Osteocyte (in vitro differentiated cells): ENCODE measurements at places on chromosomes 3 and 15. TPM values are rescaled to one million over a fixed set of nuclear protein-coding genes. Genes with fewer than 3 reads are reported as not detected.

DNA sequence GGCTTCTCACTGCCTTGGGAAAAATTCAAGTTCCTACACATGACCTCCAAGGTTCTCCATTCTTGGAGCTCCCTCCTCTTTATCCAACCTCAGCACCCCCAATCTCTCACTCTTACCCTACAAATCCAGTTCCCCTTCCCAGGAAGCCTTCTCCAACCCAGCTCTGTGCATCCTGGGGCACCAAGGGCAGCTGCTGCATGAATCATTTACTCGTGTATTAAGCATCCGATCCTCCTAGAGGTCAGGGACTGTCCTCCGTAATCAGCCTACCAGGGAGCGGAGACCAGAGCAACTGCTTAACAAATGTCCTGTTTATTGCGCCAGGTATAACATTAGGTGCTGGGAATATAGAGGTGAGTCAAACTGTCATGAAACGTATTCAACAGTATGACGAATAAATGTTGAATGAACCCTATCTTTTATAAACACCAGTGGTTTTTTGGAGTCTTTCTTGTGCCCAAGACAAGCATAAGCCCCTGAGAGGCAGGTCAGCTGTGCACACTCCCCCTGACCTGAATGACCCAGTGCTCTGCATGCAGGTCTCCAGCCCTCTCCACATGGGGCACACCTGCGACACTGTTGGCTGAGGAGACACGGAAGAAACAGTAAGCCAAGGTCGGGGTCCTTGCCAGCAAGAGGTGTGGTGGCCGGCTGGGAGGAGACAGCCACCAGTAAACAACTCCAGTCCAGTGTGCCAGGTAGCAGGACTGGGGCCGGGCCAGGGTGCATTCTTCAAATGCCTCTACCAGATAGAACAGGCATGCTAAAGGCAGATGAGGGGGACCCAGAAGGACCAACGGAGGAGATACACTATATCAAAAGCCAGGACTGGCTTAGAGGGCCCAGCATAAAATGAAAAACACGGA is 27.6 kb downstream of the ANP32A start:
- no peak for DNase-seq
- H3K4me1 ChIP-seq = peaks cover 70% of the 10 kb centered on the region
- H3K27ac ChIP-seq = no peak overlapping the region
- peaks cover 10% of the 10 kb centered on the region for H3K36me3 ChIP-seq
- no peaks in the 10 kb centered on the region for H3K27me3 ChIP-seq

Gene IL5RA
- total RNA-seq = not detected in 2 replicates

Gene AP2M1
- 398 and 419 TPM in 2 replicates for total RNA-seq

Gene LDHAL6B
- not detected in 2 replicates for total RNA-seq

- no peaks in the 10 kb centered on the region for H3K27me3 ChIP-seq
- H3K4me1 ChIP-seq = no peaks in the 10 kb centered on the region
- no peak for DNase-seq
- H3K4me3 ChIP-seq = no peak overlapping the region
Measured at GRCh38 chr3:113677737-113678136, 18.7 kb downstream of the USF3 start.

DNA sequence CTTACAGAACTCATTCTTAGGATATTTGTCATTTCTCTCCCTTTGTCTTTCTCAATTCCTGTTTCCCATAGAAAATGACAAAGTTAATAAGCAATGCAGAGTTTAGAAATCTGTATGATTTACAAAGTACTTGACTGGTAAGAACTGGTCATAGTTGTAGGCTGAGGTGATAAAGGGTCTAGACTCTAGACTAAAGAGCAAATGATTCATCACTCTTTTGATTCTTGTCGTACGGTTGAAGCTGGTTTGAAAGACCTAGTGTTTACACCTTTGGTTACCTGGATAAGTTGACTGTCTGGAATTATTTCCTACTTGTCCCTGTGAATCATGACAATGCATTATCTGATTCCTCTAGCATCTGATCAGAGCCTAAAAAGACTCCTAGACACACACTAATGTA is 58.9 kb upstream of the TP63 start:
- H3K4me3 ChIP-seq = no peak overlapping the region
- DNase-seq = no peak
- no peaks in the 10 kb centered on the region for H3K27me3 ChIP-seq
- peak overlapping the region; percentile 25 for H3K27ac ChIP-seq
- H3K4me1 ChIP-seq = peaks cover 23% of the 10 kb centered on the region

GRCh38 chr15:42734076-42734672 is 2.8 kb downstream of the CDAN1 start:
- no peak overlapping the region for H3K27ac ChIP-seq
- H3K27me3 ChIP-seq = no peaks in the 10 kb centered on the region
- peaks cover 16% of the 10 kb centered on the region for H3K36me3 ChIP-seq
- DNase-seq = peak; percentile 75

DNA sequence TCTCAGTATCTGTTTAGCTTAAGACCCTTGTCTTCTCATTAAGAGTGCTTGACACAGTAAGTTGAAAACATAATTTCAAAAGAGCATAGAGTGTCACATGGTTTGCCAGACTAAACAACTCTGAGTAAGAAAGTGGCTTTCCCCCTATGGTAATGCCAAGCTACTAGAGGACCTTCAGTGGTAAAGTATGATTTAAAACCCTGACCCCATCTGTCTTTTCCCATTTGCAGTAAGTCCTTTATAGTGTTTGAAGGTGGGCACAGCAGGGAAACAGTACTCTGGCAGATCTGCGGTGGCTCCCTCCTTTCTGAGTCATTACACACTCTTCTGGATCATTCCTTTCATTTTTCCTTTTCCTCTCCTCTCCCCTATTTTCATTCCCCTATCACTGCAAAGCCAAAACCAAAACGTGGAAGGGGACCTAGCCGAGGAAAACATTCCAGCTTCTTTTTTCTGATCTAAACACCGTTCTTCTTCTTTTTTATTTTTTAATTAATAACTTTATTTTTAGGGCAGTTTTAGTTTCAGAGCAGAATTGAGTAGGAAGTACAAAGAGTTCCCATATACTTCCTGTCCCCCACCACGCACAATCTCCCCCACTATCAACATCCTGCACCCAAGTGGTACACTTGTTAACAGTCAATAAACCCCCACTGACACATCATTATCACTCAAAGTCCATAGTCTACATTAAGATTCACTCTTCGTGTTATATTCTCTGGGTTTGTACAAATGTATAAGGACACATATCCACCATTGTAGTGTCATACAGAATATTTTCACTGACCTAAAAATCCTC is 74.7 kb downstream of the PPARG start:
- no peak for DNase-seq
- peak overlapping the region; percentile 19 for H3K27ac ChIP-seq
- peaks cover 15% of the 10 kb centered on the region for H3K27me3 ChIP-seq
- H3K36me3 ChIP-seq = peaks cover 2% of the 10 kb centered on the region
- H3K4me1 ChIP-seq = peaks cover 3% of the 10 kb centered on the region

Gene SPINT1
- total RNA-seq = 5.2 and 5.5 TPM in 2 replicates

GRCh38 chr3:23549148-23549910 is 256.4 kb upstream of the UBE2E1 start:
- H3K4me1 ChIP-seq = peaks cover 34% of the 10 kb centered on the region
- no peaks in the 10 kb centered on the region for H3K36me3 ChIP-seq
- no peak overlapping the region for H3K4me3 ChIP-seq
- no peak for DNase-seq
- H3K27me3 ChIP-seq = no peaks in the 10 kb centered on the region

- peak overlapping the region; percentile 68 for H3K27ac ChIP-seq
- peaks cover 51% of the 10 kb centered on the region for H3K4me1 ChIP-seq
- H3K36me3 ChIP-seq = peaks cover 11% of the 10 kb centered on the region
- H3K27me3 ChIP-seq = no peaks in the 10 kb centered on the region
- H3K4me3 ChIP-seq = no peak overlapping the region
Measured at GRCh38 chr3:183295211-183295610, 42.2 kb downstream of the B3GNT5 start.

DNA sequence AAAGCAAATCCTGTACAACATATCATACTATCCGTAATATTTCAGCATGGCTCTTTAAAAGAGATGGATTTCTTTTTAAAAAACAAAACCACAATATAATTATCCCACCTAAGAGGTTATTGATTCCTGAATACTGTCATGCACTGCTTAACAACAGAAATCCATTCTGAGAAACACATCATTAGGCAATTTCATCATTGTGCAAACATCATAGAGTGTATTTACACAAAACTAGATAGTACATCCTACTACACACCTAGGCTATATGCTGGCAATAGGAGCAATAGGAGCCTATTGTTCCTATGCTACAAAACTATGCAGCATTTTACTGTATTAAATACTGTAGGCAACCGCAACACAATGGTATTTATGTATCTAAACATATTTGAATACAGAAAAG is 242.0 kb downstream of the NEK10 start:
- no peaks in the 10 kb centered on the region for H3K4me1 ChIP-seq
- H3K36me3 ChIP-seq = peaks cover 4% of the 10 kb centered on the region
- no peak overlapping the region for H3K27ac ChIP-seq
- no peak for DNase-seq
- no peak overlapping the region for H3K4me3 ChIP-seq
- H3K27me3 ChIP-seq = no peaks in the 10 kb centered on the region

Gene CRABP1
- total RNA-seq = 3.6 and 5.2 TPM in 2 replicates

Gene SLC24A5
- total RNA-seq = not detected in 2 replicates

GRCh38 chr3:182233957-182234356 is 522.2 kb downstream of the SOX2 start:
- no peak overlapping the region for H3K4me3 ChIP-seq
- no peaks in the 10 kb centered on the region for H3K27me3 ChIP-seq
- no peak for DNase-seq

Gene SLC51B
- total RNA-seq = not detected in 2 replicates

Gene DNAH12
- total RNA-seq = 0.05 and 0.08 TPM in 2 replicates

- H3K4me1 ChIP-seq = no peaks in the 10 kb centered on the region
- H3K27me3 ChIP-seq = no peaks in the 10 kb centered on the region
- H3K4me3 ChIP-seq = no peak overlapping the region
- no peak overlapping the region for H3K27ac ChIP-seq
- DNase-seq = no peak
Measured at GRCh38 chr3:118736107-118736506, 298.5 kb downstream of the IGSF11 start.
